HEK293T (cell line): ENCODE measurements at places on chromosomes 4 and X.

- no peak for DNase-seq
These were observed 2256.1 kb upstream of the AGA start for GRCh38 chr4:179698321-179698720.

GRCh38 chr4:177441061-177441802 is 1.0 kb downstream of the AGA start:
- peak; percentile 28 for DNase-seq

- peak; percentile 9 for DNase-seq
These were observed 240.4 kb upstream of the VEGFC start for GRCh38 chr4:177033135-177033534.

DNA sequence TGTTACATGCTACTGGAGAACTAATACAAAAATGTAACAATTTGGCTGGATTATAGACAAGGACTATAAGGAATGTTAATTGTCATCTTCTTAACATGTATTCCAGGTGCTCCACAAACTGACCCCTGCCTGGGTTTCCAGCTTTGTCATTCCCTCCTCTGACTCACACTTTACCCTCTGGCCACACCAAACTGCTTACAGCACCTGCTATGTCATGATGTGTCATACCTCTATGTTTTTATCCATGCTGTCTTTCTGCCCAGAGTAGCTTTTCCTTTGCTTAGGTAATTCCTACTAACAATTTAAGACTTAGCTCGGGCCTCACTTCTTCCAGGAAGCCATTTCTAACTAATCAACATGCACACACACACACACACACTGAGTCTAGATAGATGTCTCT is 14.0 kb upstream of the SHROOM4 start:
- no peak for DNase-seq

GRCh38 chrX:130944230-130944629 is 41.2 kb upstream of the ENOX2 start:
- DNase-seq: no peak
